EL (cell line): ENCODE measurements at places on chromosomes 2 and 18.

DNA sequence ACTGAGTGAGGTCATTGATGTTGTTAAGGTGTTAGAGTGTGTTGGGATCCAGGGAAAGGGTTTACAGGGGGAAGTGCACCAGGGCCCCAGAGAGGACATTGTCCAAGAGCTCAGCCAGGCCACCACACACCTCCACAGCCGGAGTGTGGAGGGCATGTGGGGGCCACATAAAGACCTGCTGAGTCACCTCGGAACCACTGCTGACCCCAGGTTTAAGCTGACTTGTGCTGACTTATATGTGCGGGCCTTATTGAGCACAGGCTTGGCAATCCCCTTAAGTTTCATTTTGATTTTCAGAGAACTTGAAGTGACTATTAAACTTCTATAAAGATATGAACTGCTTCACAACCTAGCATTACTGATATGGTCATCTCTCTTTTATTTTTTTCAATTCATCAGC is 166.2 kb upstream of the MAP3K20 start:
- no peak for DNase-seq

DNA sequence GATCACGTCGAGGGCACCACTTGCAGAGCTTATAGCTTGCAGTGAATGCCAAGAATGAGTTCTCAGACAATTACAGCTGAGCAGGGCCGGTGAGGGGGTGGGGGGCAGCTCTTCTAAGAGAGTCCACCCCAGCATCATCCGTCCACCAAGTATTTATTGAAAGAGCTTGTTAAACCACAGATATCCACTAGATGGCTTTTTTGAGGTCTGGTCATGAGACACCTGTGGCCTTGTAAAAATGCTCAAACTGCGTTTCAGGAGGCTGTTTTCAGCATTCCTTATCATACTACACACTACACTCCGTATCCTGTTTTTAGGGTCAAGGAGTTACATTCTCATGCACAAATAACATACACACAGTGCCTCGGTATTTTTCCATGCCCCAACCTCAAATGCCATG is 51.5 kb downstream of the DNAJC10 start:
- peak; percentile 29 for DNase-seq

DNA sequence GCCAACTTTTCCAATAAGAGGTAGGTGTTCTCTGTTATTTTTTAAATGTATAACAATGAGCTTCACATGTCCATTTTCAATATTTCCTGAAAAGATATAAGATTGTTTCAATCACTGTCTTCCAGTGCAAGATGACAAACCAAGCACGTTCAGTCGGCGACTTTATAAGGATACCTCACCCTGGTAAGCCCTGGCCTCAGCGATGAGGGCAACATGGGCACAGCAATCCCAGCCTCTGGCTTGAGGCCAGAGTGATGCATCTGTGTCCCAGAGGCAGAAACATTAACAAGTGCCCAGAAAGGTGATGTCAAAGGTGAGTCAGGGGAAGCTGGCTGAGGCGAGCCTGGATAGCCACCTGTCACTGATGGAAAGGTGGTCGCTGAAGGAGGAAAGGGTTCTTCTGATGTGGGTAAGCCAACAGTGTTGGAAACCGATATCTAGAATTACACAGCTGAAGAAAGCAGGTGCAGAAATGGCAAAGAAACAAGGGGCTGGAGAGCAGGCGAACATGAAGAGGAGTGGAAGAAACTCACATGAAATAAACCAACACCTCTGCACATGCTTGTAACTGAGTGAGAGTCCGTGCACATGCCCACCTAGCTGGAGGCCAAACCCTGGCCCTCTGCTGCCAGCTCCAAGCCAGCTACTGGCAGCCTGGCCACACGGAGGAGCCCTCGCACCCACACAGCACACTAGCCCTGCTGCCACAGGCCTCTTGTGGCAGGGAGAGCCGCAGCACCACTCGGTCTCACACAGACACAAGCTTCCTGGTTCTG is 65.5 kb downstream of the FBXO15 start:
- peak; percentile 67 for DNase-seq

DNA sequence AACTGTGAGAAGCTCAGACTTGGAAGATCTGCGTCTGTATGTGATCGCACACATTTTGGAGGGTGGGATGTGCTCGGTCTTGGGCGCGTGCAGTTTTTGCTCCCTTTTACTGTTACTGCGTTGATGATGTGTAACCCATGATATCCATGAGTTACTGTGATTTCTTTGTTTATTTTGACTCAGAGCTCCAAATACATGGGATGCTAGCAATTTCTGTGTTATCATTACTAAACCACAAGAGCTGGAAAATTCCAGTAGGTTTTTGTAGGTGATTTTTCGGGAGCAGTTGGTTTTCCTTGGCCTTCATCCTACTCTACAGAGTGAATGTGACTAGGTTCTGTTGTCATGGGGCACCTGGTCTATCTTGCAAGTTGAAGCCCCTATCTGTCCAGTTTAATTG is 124.2 kb downstream of the AGAP1 start:
- peak; percentile 50 for DNase-seq

DNA sequence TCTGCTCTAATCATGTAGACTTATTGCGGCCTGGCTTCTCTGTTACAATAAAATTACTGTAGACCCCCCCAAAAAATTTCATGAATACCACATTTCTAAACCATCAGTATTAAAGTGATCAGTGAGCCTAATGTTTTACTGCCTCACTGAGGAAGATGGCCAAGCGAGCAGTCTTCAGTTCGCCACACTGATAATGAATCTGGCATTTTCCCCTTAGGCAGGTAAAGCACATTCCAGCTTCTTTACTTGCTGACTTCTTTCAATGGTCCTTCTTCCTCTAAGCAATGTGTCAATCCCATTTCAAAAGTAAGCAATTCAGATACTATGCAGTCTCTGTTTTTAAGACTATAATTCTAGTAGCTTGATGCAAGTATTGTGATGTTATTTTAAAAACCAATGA is 137.6 kb downstream of the LAMA1 start:
- no peak for DNase-seq

- DNase-seq: no peak
Measured at GRCh38 chr18:73791081-73791480, 356.6 kb downstream of the FBXO15 start.

DNA sequence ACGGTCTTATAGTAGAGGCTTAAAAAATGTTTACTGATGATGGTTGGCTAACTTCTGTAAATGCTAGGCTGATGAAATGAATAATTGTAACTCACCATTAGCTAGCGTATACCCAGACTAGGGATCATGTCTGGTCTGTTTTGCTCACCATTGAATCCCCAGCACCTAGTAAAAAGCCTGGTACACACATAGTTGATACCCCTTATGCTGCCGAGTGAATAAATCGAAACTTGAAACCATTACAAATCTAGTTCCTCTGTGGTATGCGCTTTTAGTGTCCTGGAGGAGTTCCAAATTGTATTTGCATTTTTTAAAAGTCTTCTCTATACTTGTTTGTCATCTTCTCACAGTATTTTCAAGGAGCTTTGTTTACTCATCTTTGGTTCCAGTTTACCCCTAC is 1.3 kb downstream of the TAF1B start:
- peak; percentile 56 for DNase-seq

DNA sequence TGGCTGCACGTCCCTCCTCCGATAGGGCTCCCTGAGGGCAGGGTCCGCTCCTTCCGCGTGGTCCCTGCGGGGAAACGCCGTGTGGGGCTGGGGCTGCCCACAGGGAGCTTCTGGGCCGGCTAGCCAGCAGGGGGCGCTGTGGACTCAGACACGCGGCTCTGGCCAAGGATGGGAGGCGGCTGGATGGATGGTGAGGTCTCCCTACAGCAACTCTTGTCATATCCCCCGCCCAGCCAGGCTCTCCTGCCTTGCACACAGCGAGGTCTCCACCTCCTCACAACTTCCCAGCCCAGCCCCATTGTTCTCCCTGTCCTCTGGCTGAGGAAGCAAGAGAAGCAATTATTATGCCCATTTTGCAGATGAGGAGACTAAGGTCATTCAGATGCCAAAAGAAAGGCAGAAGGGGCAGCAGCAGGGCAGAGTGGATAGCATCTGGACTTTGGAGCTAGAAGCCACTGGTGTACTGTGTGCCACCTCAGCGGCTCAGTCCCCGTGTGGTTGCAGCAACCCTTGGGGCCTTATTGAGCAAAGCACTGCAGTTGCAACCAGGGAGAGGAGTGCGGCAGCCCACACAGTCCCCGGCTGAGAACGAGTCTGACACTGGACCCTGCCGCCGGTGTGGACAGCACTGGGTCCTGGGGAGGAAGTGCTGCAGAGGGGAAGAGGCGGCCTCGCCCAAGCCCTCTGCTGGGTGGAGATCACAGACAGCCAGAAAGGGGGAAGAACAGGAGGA is 99.0 kb downstream of the ZFP36L2 start:
- peak; percentile 34 for DNase-seq

DNA sequence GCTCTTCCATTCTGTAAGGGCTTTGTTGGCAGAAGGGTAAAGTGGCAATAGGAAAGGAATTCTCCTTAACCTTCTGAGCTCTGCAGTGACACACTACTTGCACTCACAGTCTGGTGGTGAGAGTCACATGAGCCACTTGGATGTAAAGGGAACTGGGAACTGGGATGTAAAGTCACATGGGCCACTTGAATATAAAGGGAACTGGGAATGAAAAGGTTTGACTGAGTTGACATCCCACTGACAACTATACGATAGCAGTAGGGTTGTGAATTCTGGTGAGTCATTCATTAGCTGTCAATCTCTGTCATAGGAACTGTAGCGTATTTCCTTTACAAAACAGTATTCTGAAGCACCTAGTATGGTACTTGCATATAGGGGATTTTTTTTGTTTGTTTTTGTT is 5.5 kb downstream of the RPE start:
- DNase-seq: no peak

DNA sequence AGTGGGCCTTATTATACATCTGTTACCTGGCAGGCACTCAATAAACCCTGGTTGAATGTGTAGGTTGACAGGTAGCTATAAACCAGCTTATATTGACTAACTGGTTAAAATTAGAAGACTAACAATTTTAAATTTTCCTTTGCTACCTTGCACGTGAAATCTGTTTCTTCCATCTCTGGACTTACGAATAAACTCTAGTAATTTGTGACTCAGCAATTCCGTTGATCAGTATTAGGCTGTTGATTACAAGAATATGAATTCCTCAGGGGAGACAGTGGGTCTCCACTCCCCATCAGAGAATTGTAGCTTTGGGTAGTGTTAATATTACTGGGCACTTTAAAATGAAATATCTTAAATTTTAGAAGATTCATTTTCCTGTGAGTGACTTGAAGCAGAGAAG is 137.8 kb upstream of the SP5 start:
- DNase-seq: no peak

GRCh38 chr18:22020867-22021370 is 148.5 kb upstream of the GATA6 start:
- DNase-seq: no peak

DNA sequence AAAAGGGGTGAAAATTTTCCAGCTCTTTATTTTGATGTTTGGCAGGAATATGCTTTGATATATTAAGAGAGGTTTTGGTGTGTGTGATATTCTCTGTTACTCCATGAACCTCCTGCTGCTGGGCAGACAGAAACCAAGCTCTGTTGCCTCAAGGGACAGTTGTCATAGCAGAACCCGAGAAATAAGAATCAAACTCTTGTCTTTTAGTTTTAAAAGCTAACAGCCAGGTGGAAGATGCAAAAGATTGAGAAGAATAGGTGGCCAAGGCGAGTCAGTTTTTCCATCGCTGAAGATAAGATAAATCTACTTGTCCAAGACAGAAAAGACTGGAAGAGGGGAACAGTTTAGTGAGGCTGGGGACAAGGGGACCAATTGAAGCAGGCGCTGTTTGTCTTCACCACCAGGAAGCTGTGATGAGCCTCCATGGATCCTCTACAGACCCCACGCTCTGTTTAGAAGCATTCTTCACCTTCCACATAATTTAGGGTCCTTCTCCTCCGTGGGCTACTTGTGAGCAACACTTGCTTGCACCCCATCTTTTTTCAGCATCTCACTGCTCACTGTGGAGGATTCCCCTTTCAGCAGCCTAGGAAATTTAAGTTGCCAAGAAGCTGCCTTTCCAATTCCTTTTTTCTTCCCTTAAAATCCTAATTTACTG is 23.9 kb downstream of the PMAIP1 start:
- no peak for DNase-seq

DNA sequence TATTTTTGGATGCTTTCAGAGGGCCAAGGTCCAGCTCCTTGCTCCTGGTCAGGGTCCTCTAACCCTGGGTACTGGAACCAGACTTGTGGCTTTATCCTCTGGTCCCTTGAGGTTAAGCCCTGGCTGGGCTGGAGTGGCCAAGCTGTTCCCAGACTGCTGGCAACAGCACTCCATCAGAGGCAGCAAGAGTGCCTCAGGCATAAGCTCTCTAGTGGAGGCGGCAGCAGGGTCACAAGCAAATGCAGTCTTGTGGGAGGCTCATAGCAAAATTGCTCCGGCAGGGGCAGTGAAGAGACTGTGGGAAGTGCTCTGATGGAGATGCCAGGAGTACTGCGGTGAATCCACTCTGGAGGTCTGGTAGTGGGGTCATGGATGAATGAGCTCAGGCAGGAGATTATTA is 128.9 kb upstream of the OTOS start:
- no peak for DNase-seq

DNA sequence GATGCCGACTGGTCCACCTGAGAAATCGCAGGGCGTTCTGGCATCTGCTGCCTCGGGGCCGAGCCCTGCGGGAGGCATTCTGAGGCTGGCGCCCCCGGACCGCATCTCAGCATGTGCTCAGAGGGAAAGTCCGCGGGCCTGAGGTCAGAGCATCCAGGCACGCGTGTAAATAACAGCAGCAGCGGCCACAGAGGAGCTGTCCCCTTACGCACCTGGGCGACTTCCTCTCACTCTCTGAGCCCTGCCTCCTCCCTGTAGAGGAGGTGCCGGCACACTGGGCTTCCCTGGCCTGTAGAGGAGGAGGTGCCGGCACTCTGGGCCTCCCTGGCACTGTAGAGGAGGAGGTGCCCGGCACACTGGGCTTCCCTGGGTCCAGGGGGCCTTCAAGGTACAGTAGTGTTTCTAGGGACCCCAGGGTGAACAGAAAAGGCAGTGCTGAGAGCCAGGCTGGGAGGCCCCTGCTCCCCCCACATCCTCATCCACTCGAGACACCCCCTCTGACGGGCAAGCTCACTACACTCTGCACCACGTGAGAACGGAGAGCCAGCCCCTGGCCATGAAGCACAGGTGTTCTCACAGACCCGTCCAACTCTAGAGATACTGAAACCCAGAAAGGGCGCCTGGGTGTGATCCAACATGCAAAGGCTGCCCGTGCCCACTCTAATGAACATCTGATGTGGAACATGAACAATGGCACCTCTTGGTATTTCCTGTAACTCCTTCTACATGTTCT is 263.5 kb downstream of the HDAC4 start:
- DNase-seq: no peak

- no peak for DNase-seq
Measured at GRCh38 chr2:152246686-152247336, 71.2 kb upstream of the STAM2 start.
